HepG2 (cell line): ENCODE measurements at places on chromosomes 16 and 17.

- DNase-seq, result no peak
Observed at GRCh38 chr16:31428279-31428597, at the start of gene COX6A2. COX6A2 (minus strand) TSS chr16:31428360; CDS start chr16:31428325, 35 bp downstream.

GRCh38 chr17:56778898-56779297, 54.8 kb downstream of the C17orf67 start:
- no peak for DNase-seq

GRCh38 chr17:55641676-55642081, 81.0 kb downstream of the TMEM100 start:
- DNase-seq, result peak; percentile 58

DNA sequence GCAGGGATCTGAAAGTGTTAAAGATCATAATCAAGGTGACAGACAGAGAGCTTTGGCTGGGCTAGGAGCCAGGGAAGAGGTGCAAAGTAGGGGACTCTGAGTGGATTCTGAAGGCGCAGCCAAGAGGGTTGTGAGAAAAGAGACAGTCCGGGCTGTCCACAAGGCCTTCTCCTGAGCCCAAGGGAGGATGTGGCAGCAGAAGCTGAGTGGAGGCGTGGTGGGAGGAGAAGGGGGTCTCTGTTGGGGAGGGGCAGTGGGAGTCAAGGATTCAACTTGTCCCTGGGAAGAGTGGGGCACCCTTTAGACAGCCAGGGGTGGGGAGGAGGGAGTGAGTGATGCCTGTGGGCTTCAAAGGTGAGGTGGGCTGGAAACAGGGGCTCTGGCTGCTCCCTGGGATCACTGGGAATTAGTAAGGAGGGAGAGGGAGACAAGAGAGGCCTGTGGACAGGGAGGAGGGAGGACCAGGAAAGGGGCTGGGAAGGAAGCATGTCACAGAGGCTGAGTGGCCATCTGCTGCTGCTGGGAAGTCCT, 10.6 kb downstream of the CES1 start:
- DNase-seq, result no peak

- no peak for DNase-seq
Observed at GRCh38 chr17:74922694-74923537, at the start of gene USH1G. USH1G (minus strand) TSS chr17:74923255; CDS start chr17:74923073, 182 bp downstream.

DNA sequence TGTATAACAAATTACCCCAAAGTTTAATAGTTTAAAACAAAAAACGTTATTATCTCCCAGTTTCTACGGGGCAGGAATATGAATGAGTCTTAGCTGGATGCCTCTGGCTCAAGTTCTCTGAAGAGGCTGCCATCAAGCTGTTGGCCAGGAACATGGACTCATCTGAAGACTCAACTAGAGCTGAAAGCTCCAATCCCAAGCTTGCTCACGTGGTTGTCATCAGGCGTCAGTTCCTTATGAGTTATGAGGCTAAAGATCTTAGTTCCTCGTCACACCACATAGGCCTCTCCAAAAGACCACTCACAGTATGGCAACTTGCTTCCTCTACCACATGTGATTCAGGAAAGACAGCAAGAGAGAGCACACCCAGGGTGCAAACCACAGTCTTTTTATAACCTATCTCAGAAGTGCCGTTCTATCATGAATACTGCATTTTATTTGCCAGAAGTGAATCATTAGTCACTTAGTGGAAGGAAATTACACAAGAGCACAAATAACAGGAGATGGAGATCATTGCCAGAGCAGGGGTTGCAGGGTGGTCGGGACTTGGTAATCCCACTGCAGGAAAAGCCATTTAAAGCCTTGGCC, 48.7 kb upstream of the NLK start:
- DNase-seq, result no peak

DNA sequence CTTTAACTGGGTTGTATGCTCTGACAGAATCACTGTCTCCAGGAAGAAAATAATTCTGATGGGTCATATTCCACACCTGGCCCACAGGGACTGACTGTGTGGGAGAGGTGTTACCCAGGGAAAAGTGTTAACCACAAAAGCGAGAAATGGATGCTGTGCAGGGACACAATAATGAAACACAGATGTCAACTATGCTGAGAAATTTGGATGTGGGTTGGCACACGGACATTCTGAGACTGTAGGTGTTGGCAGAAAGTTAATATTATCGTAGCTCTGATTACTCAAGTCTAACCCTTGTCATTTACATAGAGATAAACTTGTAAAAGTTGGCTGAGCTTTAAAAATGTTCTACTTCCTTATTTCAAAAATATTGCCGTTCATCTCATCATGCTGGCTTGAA, 19.6 kb downstream of the TMC5 start:
- DNase-seq, result no peak

- peak; percentile 8 for DNase-seq
Observed at GRCh38 chr17:28398280-28398981, 7.6 kb downstream of the SLC46A1 start.

GRCh38 chr16:47574091-47575054, 113.2 kb downstream of the PHKB start:
- no peak for DNase-seq

DNA sequence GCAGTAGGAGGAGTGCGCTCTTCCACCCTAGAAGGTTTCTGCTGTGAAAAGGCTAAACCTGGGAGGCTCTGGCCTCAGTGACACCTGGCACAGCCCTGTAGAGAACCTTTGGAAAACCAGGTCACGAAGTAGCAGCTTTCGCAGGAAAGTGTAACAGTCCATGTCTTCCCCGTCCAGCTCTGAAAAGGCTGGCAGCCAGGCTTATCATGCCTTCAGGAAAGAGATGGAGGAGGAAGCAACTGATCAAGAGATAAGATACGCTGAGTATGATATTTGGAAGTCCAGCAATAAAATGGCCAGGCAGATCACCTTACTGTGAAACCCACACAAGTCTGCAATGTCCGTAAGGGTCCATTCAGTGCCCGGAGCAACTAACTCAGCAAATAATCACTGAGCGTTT, 22.3 kb downstream of the TUBD1 start:
- DNase-seq, result no peak

GRCh38 chr16:57185446-57185944, 344 bp downstream of the PSME3IP1 start:
- no peak for DNase-seq

GRCh38 chr17:38452719-38453118, 24.5 kb downstream of the ARHGAP23 start:
- no peak for DNase-seq

DNA sequence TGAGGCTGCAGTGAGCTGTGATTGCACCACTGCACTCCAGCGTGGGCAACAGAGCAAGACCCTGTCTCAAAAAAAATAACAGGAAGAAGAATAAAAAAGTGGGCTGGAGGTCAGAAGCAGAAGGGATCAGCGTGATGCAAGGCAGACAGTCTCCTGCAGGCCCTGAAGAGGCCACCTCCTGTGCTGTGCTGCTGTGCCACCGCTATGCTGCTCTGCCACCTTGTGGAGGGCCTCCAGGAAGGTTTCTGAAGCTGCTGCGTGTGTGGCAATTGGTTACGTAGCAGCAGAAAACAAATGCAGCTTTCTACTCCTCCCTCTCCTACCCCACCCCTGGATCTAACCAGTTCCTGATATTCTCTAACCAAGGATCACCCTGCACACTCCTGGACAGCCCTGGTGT, 815.5 kb downstream of the KCNJ18 start:
- peak; percentile 15 for DNase-seq

DNA sequence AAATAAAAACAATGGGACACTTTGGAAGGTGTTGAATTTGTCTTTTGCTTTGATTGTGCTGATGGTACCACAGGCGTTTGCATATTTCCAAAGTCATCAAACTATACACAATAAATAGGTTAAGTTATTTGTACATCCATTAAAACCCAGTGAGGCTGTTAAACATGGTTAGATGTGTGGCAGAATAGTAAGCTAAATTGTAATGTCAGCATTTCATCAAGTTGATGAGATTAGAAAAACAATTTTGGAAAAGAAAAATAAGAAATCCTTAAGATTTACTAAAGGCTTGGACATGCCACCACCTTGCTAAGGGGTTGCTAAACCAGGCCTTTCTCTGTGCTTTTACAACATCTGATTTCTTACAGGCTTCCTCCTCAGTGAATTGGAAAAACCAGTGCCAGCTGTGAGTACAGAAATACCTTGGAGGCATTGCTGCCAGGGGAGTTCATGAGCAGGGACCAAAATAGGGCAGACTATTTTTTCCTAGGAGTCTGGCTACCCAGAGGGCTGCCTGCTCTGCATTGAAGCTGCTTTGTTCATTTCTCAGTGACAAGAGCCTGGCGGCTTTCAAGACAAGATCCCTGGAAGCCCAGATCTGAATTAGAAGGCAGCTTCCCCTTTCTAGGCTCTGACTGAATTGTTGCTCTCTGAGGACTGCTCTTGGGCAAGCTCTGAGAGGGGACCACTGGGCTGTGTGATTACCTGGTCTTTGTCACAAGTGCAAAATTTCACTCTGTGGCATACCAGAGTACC, 43.4 kb upstream of the CA10 start:
- no peak for DNase-seq
